Cerebellum (tissue), 4 donors: ENCODE measurements at places on chromosomes 2 and 18.

DNA sequence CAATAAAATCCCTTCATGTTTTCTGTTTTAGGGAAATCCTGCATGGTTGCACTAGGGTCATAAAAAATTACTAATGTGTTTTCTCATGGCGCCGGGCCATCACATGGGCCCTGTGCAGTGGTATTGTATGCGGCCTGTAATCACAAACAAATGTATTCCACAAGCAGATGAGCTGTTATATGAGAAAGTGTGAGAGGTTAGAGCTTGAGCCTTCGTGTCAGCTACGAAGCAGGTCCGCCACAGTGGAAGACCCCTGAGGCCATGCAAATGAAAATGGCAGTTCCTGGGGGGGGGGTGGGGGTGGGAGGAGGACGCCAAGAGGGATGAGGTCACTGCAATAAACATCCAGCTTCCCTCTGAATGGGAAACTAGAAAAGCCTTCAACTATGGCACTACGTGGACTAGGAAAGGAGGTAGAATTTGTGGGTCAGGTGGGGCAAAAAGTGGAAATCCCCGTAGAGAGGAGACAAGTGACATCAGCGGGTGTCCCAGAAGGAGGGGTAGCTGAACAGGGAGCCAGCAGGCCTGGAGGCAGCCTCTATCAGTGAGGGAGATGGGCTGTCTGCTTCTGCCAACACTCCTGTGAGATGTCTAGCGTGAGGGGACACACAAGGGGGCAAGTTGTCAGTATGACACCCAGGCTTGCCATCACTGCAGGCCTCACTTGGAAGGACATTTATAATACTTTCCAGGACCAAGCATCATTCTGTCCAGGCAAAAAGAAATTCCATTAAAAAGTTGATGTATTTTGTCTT lies 130.3 kb upstream of the CTAGE1 start:
- no peak for DNase-seq

GRCh38 chr2:132904142-132904842 lies 234.3 kb upstream of the LYPD1 start:
- no peak for DNase-seq

- no peak for DNase-seq
Observed at GRCh38 chr2:241888641-241889040, 19.1 kb downstream of the RTP5 start.

- no peak for DNase-seq
Observed at GRCh38 chr2:51441786-51442185, 409.9 kb upstream of the NRXN1 start.

- DNase-seq = no peak
Observed at GRCh38 chr2:8174641-8175257, 507.1 kb upstream of the ID2 start.

GRCh38 chr2:233039212-233039845 lies 6.9 kb downstream of the NEU2 start:
- DNase-seq = no peak

GRCh38 chr2:224952936-224953657 lies 89.2 kb downstream of the DOCK10 start:
- no peak for DNase-seq

DNA sequence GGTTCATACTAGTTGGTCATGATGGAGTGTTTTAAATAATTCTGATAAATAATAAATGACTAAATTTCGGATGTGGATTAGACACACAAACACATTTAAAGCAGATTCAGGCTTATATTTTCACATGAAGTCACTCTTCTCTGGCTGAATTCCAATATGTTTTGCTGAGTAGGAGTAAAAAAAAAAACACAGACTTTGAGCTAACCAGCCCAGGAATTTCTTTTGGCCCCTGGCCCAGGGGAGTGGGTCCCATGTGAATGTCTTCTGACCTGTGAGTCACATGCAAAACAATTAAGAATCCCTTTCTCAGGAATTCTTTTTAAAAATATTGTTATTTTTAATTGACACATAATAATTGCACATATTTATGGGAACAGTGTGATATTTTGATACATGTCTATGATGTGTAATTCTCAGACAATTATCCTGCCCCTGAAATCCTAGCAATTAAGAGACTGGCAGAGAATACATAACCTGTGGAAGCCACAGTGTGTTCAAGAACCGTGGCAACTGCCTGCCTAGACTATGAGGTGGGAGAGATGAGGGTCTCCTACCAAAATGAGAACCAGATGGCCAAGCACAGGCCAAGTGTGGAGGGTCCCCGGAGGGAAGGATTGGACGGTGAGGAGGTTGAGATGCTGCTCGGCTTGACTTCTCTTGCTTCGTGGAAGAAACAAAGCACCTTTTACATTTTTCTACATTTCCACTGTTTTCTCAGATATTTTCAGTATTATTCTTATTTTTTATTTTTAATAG lies 236.4 kb downstream of the PIEZO2 start:
- no peak for DNase-seq

DNA sequence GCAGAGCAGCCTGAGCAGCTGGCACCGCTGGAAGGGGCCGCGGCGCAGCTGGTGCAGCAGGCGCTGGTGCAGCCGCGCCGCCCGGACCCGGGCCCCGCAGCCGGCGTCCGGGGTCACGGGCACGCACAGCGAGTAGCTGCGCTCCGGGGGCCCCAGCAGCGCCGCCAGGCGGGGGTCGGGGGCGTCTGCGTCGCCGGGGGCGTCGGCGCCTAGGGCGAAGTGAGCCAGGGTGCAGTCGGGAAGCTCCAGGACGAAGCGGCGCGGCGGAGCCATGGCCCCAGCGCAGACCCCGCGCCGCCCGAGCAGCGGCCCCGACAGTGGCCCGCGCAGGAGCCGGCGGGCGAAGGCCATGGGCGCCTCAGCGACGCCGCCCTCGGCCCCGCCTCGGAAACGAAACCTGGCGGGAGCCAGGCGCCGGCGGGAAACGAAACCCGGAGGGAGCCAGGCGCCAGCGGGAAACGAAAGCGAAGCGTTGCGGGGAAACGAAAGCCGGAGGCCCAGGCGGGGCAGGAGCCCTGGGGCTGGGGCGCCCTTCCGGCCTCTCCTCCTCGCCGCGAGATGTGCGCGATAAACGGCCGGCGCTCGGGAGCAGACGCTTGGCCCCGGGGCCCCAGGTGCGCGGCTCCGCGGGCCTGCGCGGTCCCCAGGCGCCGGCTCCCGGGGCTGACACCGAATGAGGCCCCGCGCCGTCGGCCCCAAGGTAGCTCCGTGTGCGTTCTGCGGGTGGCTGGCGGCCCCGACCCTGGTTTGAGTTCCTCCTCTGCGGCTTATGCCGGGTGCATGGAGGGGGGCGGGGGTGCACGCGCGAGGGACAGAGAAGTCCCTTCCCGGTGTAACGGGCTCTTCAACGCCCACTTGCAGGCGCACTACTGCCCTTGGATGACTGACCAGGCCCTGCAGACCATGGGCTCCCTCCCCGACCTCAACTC lies at the start of gene CMPK2:
Gene CMPK2, minus strand, starts transcription at position 562 of the 929 bp plus-strand sequence. Its CDS starts 211 bp downstream, at position 351.
- peak; percentile 27 for DNase-seq

GRCh38 chr2:238399094-238399493 lies 27.6 kb upstream of the ASB1 start:
- no peak for DNase-seq

GRCh38 chr2:124426625-124427024 lies 401.5 kb downstream of the CNTNAP5 start:
- peak; percentile 7 for DNase-seq

DNA sequence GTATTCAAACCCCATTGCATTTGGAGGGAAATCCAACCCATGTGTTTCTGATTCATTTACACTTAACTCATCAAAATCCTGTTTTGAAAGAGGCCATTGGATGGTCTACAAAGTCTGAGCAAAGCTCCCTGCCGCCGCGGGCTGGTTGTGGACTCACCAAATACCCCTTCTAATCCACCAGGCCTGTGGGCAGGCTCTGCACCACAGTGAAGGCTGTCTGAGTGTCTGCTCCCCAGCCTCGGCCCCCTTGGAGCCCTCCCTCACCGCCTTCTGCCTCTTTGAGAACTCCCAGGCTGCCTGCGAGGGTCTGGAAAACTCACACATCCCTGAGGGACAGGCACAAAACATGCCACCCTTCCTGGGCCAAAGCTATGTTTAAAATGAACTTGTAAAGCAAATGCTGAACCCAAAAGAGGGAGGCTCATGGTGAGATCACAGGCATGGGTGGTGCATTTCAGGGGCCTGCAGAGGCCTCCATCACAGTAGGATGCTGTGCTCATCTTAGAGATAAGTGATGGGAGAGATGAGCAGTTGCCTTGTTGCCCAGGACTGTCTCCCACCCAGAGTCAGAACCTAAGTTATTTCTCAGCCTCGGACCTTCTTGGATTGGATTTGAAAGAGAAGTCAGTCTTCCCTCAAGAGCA lies 225.0 kb downstream of the CYP26B1 start:
- DNase-seq = no peak

DNA sequence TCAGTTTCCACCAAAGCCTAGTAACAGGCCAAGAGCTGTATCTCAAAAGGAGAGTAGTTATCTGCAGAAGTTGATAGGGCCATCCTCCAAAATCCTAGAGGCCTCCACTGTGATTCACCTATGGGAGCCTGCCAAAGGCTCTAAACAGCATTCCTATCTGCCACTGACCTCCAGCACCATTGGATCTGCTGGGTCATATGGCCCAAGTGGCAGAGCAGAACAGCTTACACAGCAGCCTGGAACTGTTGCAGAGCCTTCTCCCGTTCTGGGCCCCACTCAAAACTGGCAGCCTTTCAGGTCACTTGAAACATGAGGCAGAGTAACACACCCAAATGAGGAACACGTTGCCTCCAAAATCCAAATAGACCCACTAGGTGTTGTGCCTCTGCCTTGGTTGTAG lies 345.2 kb upstream of the RND3 start:
- DNase-seq = no peak

DNA sequence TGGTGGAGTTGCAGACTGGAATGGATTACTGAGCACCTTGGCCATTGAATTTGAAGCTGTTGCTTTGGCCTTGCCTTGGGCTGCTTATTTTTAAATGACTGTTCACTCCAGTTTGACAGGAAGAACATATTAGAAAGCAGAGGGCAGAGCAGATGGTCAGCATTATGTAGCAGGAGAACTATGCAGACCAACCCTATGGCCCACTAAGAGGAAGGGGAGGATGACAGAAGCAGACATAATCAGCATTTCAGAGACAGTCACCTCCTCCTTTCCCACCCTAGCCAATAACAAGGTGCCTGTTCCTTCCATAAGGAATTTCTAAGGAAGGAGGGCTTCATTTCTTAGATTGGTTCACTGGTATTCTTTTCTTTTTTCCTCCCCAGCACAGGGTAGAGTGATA lies 2.4 kb downstream of the CHRNA1 start:
- peak; percentile 7 for DNase-seq

- no peak for DNase-seq
Observed at GRCh38 chr2:215793747-215794595, 219.4 kb downstream of the MREG start.

- no peak for DNase-seq
Observed at GRCh38 chr2:133765658-133766057, 197.4 kb upstream of the NCKAP5 start.

- no peak for DNase-seq
Observed at GRCh38 chr2:61288070-61288841, 126.3 kb downstream of the C2orf74 start.

DNA sequence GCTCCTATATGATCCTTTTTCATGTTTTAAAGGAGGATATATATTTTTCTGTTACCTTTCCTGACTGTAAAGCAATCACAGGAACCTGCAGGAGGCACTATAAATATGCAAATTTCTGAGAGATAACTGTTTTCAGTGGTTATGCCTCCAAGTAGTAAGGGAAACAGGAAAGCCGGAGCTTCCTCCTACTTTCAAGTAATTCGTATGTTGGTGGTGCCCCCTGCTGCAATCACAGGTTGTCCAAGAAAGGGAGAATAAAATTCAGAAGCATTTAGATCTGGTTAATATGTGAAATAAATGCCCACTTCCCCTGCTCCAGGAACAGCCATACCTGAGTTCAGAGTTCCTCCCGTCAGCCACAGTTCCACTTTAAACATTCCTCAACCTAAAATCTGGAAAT lies 12.0 kb upstream of the BCL11A start:
- no peak for DNase-seq

DNA sequence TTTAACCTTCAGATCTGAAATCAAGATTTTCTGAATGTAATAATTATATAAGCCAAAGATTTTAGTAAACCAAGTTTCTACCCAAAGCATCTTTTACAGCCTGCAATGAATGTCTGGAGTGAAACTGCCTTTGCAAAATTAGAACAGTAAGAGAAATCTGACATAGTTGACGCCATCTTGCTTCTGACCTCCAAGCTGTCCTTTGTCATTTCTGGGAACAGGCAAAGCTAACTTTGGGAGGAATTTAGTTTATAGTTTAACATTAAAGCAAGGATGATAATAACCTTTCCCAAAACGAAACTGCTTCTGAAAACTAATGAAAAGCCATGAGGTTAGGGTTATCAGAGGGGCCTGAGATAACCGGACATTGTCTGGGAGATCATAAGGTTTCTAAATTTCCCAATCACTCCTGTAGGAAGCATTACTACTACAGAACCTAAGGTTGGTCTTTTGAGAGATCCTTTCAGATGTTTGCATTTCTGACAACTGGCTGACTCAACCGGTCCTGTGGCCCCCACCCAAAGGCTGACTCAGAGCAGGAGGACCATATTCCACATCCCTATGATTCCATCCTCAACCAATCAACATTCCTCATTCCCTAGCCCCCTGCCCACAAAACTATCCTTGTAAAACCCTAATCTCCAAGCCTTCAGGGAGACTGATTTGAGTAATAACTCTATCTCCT lies 124.5 kb downstream of the TMEM131 start:
- no peak for DNase-seq

- no peak for DNase-seq
Observed at GRCh38 chr2:229096409-229097066, 174.5 kb downstream of the PID1 start.

DNA sequence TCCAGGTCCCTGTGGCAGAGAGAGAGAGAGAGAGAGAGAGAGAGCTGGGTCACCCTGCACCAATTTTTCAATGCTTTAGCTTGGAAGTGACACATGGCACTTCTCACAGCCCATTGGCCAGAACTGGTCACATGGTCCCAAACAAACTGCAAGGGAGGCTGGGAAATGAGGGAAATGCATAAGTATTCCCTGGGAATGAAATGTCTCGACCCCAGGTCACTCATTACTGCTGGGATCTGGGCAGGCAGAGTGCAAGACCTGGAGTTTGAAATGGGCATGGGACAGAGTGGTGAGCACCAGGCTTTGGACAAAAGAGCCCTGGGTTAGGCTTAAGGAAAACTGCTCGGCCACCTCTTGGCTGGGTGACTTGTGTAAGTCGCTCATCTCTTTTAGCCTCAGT lies 37.0 kb downstream of the SMAD7 start:
- DNase-seq = no peak

DNA sequence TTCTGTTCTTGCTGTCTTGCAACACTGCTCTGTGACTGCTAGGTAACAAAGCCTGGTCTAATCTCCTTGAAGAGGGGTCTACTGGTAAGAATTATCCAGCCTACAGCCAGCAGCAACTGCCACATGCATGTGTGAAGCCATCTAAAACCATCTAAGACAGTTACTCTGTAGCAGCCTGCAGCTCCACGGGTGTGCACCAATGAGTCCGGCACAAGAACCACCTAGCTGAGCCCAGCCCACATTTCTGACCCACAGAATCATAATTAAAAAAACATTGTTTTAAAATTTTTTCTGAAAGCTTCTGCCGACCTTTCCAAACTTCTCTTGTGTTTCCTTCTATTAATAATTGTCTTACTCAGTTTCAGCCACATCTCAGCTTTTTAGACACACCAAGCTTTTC lies 102.8 kb downstream of the ZNF385B start:
- no peak for DNase-seq
